ENCODE measurements at places on chromosomes 3 and 15.

DNA sequence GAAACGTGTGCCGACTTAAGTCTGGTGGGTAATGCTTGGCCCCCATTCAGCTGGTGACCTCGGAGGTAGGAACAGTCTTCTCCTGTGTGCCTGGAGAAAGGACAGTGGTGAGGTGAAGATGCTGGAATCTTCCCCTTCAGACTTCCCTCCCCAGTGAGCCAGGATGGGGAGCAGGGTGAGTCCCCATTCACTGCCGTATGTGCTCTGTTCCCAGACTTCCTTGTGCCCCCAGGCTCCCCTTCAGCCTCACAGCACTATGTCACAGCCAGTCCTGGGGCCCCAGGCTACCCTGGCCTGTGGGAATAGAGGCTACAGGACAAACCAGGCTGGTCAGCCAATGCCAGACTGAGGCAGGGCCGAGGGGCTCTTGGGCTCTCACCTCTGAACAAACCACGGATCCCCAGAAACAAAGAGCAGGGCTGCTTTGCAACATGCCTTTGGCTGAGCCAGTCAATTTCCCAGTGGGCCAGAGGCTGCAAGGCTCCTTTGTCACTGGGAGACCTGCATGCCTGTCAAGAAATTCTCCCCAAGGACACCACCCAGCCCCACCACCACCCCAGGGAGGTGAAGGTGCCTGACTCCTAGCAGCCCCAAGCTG lies 31.8 kb upstream of the HHATL start:
- DNase-seq = no peak

GRCh38 chr3:29565236-29565635 lies 284.4 kb downstream of the RBMS3 start:
- DNase-seq = no peak

- no peak for DNase-seq
Observed at GRCh38 chr3:178109691-178110090, 426.5 kb upstream of the KCNMB2 start.

DNA sequence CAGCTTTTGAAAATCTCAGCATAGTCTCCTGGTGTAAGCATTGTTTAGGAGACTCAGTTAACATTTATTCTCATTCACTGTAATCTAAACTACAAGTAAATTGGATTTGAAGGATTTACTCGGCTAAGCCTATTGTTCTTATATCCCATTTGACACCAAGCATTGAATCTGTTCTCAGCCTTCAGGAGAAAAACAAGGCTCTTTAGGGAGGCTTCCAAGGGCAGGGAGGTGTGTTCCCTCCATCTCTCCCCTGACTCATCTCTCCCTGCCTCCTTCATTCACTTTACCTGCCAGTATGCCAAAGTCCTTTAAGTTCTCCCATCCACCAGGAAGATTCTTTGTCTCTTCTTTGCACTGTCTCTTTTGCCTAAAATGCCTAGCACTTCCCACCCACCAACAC lies 347.8 kb downstream of the MFSD1 start:
- no peak for DNase-seq

GRCh38 chr3:24714436-24714835 lies 219.8 kb upstream of the THRB start:
- DNase-seq = no peak

- DNase-seq = no peak
Observed at GRCh38 chr15:83356501-83357399, 72.3 kb upstream of the BNC1 start.

- DNase-seq = no peak
Observed at GRCh38 chr15:69351333-69351732, 52.6 kb downstream of the PAQR5 start.

GRCh38 chr15:49898575-49899283 lies 220.3 kb downstream of the ATP8B4 start:
- DNase-seq = no peak

DNA sequence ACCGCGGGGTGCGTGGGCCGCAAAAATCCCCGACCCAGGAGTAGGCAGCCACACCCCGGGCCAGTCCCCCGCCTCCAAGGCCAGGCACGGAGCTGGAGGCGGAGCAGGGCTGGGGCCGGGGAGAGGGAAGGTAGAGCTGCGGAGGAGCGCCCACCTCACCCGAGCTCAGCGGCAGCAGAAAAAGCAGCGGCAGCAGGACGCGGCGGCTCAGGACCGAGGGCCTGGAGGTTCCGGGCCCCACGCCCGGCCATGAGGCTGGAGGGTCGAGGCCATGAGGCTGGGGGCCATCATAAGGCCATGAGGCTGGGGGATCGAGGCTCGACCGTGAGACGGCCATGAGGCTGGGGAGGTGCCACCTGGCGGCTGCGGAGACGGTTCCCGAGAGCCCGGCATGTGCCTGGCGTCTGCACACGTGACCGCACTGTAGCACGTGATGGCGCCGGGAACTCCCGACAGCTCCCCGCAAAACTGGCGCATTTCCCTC lies 32.9 kb upstream of the PRSS50 start:
- DNase-seq = no peak

- DNase-seq = no peak
Observed at GRCh38 chr3:54165865-54166264, 43.5 kb downstream of the CACNA2D3 start.

GRCh38 chr3:102605153-102605552 lies 170.3 kb downstream of the ZPLD1 start:
- peak; percentile 41 for DNase-seq

DNA sequence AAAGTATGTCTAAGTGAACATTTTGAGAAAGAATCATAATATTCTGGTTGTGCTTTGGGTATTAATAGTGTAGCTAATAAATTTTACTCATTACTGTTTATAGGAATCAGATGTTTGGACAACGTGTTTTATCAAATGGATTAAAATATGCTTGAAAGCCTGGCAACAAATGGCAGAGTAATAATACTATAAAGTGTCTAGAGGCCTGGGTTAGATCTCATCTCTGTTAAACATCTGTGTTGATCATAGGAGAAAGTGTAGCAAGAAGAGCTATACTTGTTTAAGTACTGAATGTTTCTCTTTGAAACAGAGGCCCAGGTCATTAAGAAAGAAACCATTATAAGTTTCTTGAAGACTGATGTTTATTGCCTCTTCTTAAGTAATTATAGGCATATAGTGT lies 30.5 kb downstream of the VPS8 start:
- DNase-seq = no peak

GRCh38 chr15:68290715-68291114 lies 13.2 kb downstream of the FEM1B start:
- no peak for DNase-seq

DNA sequence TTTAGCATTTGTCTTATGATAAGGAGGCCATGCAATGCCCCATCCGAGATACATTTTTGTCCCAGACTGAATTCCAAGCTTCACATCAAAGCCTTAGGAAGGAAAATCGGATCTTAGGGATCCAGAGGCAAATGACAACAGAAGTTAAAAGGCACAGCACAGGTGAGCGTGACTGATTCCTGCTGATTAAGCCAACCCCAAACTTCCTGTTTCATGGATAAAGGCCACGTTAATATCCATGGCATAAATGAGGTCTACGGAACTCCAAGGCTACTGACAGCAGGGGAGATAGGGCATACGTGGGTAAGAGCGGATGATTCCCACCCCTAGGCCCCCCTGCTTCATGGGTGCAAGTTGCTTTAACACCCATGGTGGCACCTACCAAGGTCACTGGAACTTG lies 471.6 kb downstream of the FHIT start:
- no peak for DNase-seq

DNA sequence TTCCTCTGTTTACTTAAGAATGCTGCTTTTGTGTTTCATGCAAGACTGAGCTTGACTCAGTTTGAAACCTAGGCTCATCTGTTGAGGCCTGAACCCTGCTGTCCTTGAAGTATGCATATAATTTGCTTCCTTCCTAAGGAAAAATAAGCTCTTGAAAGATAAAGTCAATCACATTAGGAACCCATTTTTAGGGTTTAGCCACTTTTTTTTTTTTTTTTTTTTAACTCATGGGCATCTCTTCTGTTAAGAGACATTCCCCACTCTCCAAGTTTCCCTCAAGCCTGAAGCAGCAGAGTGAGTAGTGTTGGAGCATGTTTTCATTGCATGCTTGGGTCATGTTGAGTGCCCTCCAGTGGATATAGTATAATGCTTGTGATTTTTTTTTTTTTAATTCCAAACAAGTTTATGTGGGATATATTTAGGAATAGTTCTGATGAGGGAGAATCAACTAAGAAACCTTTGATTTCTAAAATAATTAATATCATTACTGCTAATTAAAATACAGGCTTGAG lies 3.6 kb downstream of the CTNNB1 start:
- DNase-seq = no peak

DNA sequence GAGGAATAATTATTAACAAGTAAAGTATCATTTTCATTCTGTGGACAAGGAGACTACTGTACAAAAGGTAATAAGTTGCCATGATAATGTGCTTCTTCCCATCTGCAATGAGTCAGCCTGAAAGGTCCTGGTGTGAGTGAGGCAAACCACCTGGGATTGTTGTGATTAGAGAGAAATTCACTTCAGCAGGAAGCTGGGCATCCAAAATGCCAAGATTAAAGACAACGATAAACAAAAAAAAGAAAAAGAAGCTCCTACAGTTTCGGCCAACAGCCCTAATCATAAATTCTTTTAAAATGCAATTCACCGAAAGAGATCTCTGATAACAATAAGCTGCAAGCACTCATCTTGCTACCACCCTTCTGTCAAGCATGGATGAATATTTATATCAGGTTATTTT lies 507.8 kb downstream of the TUSC7 start:
- no peak for DNase-seq

DNA sequence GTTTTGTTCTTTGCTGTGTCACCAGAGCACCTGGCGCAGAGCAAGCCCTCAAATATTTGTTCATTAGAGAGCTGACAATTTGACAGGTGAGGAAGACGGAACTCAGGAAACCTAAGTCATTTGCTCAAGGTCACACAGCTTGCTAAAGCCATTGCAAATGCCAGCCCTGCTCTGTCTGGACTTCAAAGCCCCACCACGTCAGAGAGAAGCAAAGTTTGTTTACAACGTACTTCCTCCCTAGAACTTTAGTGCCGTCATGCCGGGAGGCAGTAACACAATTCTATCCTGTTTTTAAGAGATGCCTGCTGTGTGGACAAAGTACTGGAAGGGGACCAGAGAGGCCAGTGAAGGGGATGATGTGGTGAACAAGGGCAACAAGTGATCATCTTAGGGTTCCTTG lies 216.6 kb upstream of the PRICKLE2 start:
- no peak for DNase-seq

- no peak for DNase-seq
Observed at GRCh38 chr3:194935632-194936470, 250.2 kb downstream of the FAM43A start.

- peak; percentile 36 for DNase-seq
Observed at GRCh38 chr3:101940521-101941317, 91.4 kb downstream of the NFKBIZ start.

GRCh38 chr3:27596921-27597320 lies 112.7 kb upstream of the SLC4A7 start:
- DNase-seq = no peak

- no peak for DNase-seq
Observed at GRCh38 chr3:72343078-72343477, 505.2 kb downstream of the SHQ1 start.

DNA sequence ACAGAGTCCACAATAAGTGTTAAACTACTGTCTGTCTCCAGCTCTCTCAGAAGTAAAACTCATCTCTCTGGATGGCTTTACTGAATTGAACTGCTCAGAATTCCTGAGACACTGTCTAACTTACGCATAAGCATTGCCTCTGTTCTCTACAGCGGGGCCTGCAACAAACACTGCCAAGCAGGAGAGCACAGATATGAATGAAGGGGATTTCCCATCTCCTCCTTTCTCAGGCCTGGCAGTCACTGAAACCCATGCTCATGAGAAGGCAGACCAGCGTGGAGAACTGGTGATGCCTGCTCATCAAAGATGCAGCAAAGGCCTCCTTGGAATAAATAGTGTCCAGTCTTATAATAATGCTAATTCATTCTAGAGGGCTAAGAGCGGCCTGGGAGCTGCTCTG lies 10.3 kb downstream of the RASGRP1 start:
- DNase-seq = no peak

- no peak for DNase-seq
Observed at GRCh38 chr15:39583596-39584265, 2.9 kb downstream of the THBS1 start.

- peak; percentile 27 for DNase-seq
Observed at GRCh38 chr15:63482874-63483323, 21.5 kb upstream of the USP3 start.

DNA sequence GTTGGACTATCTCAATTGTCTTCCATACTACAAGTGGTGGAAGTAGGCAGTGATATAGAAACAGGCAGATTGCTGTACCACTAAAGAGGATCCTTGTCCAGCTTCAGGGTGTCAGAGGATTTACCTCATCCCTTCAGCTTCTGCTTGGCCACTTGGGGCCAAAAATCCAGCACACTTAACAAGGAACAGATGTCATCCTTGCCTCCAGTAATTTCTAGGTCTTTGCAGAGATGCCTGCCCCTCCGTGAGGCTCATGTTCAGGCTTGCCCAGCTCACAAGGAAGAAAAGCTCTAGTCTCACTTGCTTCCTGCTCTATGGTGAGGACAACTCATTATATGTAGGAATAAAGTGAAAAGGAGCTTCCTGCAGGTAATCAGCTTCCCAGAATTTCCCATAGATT lies 510.3 kb downstream of the EPHA3 start:
- DNase-seq = peak; percentile 16

GRCh38 chr3:89002191-89002590 lies 105.2 kb upstream of the EPHA3 start:
- no peak for DNase-seq

- DNase-seq = no peak
Observed at GRCh38 chr15:65303687-65304380, 643 bp upstream of the RNU5B-1 start.

DNA sequence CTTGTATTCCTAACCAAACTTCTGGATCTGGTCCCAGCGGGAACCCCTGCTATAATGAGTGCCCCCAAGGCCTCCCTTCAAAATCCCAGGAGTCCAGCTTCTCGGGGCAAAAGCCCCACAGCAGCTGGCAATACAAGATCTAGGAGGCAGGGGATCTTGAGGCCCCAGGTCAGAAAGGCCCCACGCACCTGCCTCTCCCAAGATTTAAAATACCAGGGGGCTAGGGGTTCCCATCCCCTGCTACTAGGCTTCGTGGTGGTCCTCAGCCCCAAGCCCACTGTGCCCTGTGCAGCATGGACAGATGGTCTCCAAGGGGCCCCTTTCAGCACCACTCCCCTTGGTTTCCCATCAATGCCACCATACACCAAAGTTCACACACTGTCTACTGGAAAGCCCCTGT lies 15.8 kb upstream of the CYP11A1 start:
- no peak for DNase-seq
